A549 treated with ZK216348 at 1 μM for 4 hours (cell line): ENCODE measurements at places on chromosomes 5 and 9. TPM values are rescaled to one million over a fixed set of nuclear protein-coding genes. Genes with fewer than 3 reads are reported as not detected.

Gene HK3
- 0.09 TPM in 1 of 5 replicates, not detected in the others for total RNA-seq

Gene CACNA1B
- total RNA-seq, result 0.02 to 0.07 TPM (median 0.05 TPM) in 4 of 5 replicates, not detected in the other

Gene DNLZ
- total RNA-seq, result 18.5 to 42.0 TPM (median 40.8 TPM) in 5 replicates

Gene PCDHA4
- total RNA-seq, result 0.95 to 2.0 TPM (median 1.8 TPM) in 5 replicates
